ENCODE measurements at places on chromosomes 12 and 14.

DNA sequence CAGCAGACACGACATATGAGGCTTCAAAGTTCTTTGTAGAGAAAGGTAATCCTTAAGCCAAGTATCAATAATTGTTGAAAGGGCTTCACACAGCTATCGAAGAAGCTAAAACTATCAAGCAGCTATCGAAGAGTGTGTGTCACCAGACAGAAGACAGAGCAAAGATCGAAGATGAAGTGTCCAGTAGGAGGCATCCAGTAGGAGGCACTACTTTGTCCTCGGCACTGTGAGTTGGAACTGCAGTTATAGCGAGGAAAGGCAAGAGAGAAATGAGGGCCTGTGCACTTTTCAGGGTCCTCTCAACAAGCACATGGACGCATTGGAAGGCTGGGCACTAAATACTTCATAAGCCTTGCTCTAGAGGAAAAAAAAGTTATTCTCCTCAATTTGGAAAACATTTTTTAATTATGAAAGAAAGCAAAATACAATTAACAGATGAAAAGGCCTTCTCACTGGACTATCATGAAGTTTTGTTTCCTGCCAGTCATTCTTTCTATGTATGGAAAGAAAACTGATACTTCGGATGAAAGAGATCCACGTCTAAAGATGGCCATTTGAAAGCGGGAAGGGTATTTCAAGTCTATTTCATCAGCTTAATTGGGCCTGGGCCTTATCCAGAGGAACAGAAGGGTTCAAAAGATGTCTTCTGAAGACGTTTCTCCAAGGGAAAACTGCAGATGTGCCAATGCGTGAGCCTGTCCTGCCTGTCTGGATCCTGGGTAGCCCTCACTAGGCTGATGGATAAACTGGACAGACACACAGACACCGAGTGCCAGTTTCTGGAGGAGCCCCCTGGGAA, 174.5 kb downstream of the CALM1 start:
- DNase-seq, result no peak

GRCh38 chr12:76715332-76715731, 48.6 kb upstream of the ZDHHC17 start:
- DNase-seq, result no peak

- DNase-seq, result no peak
Measured at GRCh38 chr12:31057671-31058070, 16.0 kb upstream of the DDX11 start.

- no peak for DNase-seq
Measured at GRCh38 chr14:105377555-105378182, 20.7 kb upstream of the TEX22 start.

DNA sequence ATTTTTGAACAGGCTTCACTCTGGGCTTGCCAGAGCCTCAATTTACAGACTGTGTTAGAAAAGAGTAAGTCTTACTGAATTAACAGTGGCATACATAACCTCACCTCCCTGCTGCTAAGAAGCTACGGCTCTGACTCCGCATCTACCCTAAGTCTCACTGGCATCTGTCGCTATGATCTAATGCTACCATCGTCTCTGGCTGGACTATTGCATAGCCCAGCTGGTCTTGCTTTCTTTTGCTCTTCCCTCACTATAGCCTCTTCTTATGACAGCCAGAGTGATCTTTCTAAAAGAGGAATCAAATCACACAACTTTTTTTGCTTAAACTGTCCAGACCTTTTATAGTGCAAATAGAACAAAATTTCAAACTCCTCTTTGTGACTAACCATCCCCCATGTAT, 81.1 kb downstream of the SLC24A4 start:
- DNase-seq, result no peak

- DNase-seq, result peak; percentile 62
Measured at GRCh38 chr14:103808403-103809001, 38.9 kb downstream of the PPP1R13B start.

Data from stromal cell of bone marrow (primary cell).